ENCODE measurements at places on chromosomes 11 and 22.

- DNase-seq = no peak
These were observed 149.8 kb downstream of the MPPED1 start for GRCh38 chr22:43561415-43562178.

DNA sequence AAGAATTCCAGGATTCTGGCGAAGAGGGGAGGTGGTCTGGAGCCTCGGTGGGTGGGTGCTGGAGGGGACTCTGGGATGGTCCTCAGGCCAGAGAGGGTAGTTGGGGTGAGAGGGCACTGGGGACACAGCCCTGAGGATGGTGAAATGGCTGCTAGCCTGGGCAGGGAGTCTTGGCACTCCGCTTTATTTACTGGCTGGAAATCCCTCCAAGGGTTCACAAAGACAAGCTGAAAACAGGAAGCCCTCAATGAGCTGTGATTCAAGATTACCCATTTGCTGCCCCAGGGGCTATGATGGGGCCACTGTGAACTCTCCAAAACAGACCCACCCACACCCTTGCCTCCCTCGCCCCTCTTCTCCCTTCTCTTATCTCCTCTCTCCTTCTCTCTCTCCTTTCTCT, 71.9 kb downstream of the FBXO7 start:
- no peak for DNase-seq

DNA sequence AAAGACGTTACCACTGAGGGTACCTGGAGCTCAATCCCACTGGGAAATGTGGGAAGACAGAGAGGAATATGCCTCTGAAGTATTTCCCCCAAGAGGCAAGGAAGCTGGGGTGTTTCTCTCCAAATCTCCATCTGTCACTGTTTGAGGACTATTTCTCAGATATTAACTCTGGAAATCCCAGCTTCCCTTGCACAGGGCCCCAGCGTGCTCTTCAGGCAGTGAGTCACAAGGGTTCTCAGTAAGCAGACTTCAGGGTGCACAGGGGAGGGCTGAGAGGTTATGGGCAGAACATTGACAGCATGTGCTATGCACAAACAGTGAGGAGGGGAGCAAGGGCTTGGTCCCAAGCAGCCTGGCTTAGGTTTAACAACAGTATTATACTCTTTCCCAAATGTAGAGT, 60.9 kb upstream of the EED start:
- DNase-seq = no peak

DNA sequence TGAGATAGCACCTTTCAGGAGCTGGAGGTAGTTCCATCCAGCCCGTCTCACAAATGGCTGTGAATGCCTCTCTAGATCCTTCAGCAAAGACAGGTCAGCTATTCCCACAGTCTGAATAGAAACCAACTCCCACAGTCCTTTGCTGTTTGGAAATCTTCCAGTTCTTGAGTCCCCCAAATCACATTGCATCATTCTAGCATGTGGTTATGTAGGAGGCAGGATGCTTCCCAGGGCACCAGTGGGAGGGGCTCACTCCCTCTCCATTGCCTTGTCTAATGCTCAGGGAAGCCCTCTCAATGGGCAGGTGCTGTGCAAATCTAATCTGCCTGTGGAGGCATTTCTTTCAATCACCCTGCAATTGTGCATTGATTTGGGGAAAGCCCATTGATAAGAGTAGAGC, 14.6 kb downstream of the NAV2 start:
- DNase-seq = peak; percentile 7

DNA sequence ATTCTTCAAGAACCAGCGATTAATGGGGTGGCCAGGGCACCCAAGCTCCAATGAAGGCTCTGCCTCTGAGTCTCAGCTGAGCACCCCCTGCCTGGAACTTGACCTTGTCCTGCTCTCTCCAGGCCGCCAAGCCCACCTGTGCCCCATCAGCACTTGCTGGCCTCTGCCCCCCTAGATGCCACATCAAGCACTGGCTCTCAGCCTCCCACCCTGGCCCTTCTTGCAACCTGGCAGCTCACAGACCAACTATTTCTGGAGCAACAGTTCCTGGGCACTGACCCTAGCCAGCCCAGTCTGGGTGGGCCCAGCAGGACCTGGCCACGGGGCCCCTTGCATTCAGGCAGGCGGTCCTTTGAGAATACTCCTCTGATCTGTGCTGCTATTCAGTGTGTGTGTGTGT, 98.8 kb upstream of the PITPNB start:
- no peak for DNase-seq

- DNase-seq = no peak
These were observed 8.0 kb upstream of the TLCD5 start for GRCh38 chr11:120316880-120317688.

GRCh38 chr22:35894937-35895708, 133.5 kb downstream of the RBFOX2 start:
- no peak for DNase-seq

GRCh38 chr11:125335106-125335505, 161.0 kb downstream of the FEZ1 start:
- no peak for DNase-seq

DNA sequence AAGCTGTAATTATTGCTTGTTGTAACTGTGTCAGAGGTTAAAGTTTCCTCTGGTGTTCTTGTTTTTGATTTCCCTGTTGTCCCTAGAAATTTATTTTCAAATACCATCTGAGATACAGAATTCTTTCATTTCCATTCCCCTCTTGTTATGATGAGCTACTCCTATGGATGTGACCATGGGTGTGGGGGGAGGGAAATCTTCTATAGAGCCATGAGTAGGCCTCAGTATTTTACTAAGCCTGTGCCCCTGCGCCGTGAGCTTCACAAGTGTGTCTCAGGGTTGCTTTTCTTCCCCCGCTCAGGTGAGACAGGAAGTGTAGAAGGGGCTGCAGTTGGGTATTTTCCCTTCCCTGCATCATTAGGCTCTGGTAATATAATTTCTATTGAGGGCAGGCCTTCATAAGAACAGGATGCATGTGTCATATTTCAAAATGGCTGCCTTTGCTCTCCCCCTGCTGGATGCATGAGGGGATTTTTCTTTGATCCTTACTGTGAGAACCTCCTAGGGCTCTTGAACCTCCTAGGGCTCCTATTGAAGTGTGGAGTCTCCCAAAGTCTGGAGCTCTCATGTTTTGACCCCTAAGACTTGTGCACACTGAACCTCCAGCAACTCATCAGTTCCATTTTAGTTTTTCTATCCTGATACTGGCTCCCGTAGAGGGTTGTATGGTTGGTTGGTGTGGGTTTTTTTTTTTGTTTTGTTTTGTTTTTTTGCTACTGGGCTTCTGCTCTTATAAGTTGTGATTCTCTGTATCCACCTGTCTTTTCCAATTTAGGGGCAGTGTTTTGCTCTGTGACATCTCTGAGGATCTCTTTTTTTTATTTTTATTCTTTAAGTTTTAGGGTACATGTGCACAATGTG, 658.2 kb downstream of the NTM start:
- DNase-seq = no peak

GRCh38 chr22:41638124-41638523, 17.0 kb downstream of the XRCC6 start:
- no peak for DNase-seq

GRCh38 chr22:47794851-47795250, 1032.4 kb downstream of the TBC1D22A start:
- no peak for DNase-seq

DNA sequence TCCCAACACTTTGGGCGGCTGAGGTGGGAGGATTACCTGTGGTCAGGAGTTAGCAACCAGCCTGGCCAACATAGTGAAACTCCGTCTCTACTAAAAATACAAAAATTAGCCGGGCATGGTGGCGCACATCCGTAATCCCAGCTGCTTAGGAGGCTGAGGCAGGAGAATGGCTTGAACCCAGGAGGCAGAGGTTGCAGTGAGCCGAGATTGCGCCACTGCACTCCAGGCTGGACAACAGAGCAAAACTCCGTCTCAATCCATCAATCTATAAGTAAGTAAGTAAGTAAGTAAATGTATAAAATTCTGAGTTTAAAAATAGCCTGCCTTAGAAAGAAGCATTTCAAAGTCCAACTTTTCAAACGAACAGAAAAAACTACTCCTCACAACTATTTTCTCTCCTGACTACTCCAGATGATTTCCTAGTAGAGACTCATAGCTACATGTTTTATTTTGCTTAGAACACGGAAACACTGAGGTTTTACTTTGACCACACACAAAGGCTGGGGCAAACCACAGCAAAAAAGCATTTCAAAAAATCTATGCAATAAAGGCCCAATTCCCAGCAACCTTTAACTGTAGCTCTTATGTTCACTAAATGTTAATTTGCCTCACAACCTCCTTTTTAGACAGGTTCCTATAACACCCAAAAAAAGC, 16.3 kb downstream of the SPTY2D1 start:
- no peak for DNase-seq

GRCh38 chr11:34870548-34871196, 45.5 kb downstream of the APIP start:
- DNase-seq = peak; percentile 3

DNA sequence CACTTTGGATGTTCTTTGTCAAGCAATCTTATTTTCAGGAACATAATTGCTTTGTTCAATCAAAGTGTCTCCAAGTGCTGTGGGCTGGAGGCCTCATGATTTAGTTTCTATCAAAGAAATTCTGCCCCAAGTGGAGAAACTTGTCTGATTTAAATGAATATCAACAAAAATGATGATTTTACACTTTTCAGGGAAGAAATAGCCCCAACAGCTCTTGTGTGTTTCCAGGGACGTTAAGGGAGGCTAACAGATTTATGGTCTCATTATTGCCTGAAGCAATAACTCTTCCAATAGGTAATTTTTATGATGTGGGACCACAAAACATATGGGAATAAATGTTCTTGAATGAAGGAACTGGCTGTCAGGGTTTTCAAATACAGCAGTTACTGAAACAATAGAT, 699.1 kb downstream of the FAM181B start:
- no peak for DNase-seq

- no peak for DNase-seq
These were observed 761 bp downstream of the ZDHHC13 start for GRCh38 chr11:19117760-19118097.

DNA sequence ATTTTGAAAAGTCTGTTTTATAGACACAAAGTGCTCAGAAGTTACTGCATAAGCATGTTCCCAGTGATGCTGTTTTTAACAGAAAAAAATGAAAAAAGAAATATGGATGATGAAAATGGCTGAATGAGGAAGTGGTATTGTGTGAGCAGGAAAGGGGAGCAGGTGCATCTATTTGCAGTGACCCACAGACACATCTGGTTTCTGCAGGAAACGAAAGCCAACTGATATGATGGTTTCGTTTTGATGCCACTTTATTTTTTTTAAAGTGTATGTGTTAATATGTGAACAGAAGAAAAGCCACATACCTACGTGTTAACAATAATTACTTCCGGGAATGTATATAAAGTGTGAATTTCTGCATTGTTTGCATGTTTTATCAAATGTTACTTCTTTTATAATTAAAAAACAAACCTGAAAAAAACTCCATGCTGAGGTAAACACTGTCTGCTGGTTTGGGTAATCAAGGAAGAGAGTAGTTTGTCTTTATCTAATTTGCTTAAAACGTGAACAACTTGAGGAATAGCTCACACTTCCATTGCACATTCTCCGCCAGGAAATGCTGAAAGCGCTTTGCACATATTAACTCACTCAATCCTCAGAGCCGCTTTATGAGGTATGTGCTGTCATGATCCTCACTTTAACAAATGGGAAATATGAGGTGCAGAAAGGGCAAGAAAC, 1335.9 kb downstream of the TBC1D22A start:
- DNase-seq = no peak

DNA sequence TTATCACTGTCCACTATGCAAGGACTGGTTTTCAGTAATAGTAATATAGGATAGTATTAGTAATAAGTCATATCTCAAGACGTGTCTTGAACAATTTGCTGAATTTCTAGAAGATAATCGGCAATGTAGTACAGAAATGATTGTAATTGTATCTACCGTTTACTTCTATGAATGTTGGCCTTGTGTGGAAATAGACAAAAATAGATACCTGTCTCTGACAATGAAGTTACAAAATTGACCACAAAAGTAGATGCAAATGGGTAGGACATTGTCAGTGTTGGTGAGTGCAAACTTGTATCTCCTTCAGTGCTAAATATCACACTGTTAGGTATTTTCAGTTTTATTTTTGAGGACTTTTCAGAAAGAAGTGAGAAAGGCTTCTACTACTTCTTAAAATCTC, 43.1 kb downstream of the SVIP start:
- no peak for DNase-seq

GRCh38 chr11:31022080-31022479, 347.5 kb downstream of the DCDC1 start:
- peak; percentile 42 for DNase-seq

GRCh38 chr22:29342577-29343312, 27.2 kb upstream of the RASL10A start:
- DNase-seq = no peak

- no peak for DNase-seq
These were observed 94.8 kb downstream of the FEZ1 start for GRCh38 chr11:125401235-125401634.

DNA sequence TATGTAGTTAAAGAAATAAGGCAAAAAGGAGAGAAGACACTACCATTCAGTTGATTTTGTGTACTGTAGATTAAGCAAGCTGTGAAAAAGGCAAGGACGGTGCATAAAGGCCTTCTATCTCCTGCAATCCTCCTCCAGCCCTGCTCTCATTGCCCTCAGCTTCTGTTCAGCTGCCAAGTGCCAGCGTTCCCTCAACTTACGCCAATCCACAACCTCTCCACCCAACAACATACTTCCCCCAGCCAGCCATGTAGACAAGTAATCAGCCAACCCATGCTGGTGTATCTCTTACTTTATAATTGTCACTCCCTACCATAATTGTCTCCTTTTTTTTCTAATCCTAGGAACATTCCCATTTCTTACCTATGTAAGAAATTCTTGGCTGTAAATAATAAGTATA, 30.1 kb upstream of the ANO5 start:
- DNase-seq = no peak

- DNase-seq = no peak
These were observed 100.1 kb downstream of the NAV2 start for GRCh38 chr11:19812710-19813109.

DNA sequence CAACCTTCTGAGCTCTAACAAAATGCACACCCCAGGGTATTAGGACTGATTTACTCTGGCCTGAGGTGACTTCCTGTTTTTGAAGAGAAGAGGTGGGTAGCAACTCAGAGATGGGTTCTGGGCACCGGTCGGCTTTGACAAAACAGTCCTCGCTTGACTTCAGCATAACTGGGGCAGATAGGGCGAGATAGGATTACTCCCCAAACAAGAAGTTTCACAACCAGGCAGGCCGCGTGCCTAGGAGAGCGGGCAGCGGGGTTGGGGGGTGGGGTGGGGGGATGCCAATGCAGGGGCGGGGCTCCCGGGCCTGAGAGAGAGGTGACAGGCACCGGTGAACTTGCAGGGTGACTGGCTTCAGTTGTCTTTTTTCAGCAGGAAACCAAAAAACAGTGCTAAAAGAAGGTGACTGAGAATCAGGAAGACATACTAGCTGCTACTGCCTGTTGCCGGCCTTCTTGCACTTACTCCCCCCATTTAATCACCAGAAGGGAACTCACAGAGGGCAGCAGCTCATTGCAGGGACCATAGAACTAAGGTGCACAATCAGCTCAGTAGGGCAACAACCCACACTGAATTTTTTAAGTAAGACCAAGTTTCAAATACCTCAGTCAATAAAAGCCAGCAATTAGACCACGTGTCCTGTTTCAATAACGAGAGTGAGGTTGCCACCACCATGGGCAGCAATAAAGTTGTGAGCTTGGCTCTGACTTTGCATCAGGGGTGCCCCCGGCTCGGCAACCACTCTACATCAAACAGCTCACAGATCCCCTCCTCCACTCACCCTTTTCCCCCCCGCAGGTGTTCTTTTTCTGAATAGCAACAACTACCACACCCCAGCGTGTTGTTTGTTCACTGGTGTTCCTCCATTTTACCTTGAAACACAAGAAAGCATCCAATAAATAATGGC, 37.2 kb upstream of the ETS1 start:
- DNase-seq = no peak

GRCh38 chr22:36258701-36259614, 6.0 kb downstream of the APOL1 start:
- peak; percentile 20 for DNase-seq

- peak; percentile 89 for DNase-seq
These were observed 81.7 kb upstream of the PRR5 start for GRCh38 chr22:44620129-44620840.
